ENCODE measurements at places on chromosomes 4 and X.

DNA sequence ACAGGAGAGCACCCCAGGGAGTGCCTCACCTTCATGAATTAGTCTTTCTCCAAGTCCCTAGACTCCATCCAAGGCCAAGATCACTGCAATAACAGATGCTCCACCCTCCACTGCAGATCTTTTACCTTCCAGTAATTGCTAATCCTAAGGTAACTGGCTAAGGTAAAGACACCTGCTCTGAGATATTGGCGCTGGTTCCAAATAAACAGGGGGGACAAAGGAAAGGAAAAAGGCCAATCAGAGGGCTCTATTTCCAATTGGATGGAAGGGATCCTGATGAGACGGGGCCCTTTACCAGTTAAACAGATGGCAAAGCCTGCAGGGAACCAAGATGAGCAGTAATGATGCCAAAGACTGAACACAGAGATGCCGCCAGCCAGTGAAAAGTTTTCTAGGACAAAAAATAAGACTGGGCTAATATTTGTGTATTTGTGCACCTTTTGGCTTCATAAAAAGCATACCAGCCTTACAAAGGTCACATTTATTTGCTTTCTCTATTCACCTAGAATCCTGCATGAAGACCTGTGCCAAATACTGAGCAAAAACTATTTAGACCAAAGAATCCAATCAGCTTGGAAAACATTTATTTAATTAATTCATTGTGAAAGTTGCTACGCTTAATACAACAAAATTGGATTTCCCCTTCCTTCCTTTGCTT lies 148.5 kb downstream of the PPP3CA start:
- DNase-seq, result no peak

- DNase-seq, result no peak
Observed at GRCh38 chrX:136065044-136065671, 79.9 kb downstream of the SLC9A6 start.

- no peak for DNase-seq
Observed at GRCh38 chrX:72604112-72604511, 31.5 kb upstream of the HDAC8 start.

DNA sequence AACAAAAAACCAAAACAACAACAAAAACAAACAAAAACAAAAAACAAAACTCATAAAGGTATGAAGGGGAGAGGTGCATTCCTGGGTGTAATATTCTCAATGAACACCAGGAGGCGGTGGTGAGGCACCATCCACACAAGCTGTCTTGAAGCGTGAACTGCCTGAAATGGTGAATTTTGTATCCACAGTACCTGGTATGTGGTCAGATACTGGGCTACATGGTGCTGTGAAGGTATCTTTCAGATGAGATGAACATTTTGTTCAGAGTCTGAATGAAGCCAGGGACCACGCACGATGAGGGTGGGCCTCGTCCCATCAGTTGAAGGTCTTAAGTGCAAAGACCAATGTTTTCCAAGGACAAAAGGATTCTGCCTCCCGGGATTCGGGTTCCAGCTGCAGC lies 58.5 kb downstream of the ASMT start:
- DNase-seq, result peak; percentile 34

GRCh38 chr4:85113706-85114105 lies 147.2 kb upstream of the WDFY3 start:
- DNase-seq, result no peak

DNA sequence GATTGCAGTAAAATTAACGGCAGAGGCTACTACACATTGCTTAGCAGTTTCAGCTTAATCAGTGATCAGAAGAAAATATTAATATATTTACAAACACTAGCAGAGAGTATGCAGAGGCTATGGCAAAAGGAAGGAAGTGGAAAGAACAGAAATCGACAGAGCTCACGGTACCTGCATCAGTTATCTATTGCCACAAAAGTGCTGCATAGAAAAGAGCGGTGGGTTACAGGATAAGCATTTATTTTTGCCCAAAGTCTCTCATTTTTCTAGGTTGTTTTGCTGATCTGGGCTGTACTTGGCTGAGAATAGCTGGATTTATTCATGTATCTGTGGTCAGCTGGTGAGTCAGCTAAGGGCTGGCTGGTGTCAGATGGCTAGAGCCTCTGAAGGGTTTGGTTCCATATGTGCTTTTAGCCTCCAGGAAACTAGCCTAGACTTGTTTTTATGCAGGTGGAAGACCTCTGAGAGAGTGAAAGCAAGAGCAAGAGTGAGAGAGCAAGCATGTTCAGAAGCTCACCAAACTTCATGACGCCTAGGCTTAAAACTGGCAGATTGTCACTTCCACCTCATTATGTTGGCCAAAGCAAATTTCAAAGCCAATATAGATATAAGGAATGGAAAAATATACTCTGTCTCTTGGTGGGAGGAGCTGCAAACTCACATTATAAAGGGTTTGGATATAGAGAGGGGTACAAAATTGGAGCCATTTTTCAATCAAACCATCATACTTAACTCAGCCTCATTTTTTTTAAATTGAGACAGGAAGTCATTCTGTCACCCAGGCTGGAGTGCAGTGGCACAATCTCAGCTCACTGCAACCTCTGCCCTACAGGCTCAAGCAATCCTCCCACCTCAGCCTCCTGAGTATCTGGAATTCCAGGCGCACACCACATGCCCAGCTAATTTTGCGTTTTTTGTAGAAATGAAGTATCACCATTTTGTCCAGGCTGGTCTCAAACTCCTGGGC lies 153.2 kb upstream of the RPL34 start:
- peak; percentile 84 for DNase-seq

- no peak for DNase-seq
Observed at GRCh38 chr4:37246891-37247290, 2.3 kb downstream of the NWD2 start.

- DNase-seq, result no peak
Observed at GRCh38 chr4:11535333-11535732, 106.6 kb upstream of the HS3ST1 start.

DNA sequence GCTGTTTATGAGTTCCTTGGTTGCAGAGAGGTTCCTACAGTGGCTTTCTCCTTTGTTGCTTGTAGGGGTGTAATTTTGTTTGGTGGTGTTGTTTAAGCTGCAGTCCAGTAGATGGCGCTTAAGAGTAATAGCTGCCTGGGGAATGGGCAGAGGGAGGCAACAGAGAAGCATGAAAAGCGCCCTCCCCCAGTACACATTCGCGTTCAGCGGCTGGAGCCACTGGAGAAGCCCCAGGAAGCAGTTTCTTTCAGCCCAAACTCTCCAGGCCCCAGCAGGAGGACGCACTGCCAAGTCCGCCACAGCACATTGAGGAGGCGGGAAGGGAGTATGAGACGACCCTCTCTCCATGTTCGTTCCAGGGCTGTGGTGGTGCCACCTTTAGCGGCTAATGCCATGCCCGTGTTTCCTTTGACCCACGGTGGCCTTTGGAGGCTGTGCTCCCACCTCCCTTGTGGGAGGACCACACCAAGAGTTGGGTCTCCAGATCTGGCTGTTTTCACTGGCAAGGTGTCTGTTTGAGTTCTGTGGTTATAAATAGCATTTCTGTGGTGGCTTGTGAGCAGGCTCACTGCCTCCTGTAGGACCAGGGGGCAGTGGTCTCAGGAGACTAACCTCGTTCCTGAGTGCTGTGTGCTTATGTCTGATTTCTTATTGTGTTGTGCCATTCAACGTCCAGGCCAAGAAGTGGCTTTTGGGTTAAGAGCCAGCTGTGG lies 252.3 kb downstream of the ARHGAP10 start:
- DNase-seq, result peak; percentile 72

- no peak for DNase-seq
Observed at GRCh38 chr4:31408121-31408520, 688.0 kb downstream of the PCDH7 start.

All from OCI-M1 (cell line).